Adipocyte (in vitro differentiated cells): ENCODE measurements at places on chromosomes 1 and 21.

- peak; percentile 56 for DNase-seq
Measured at GRCh38 chr1:157691285-157691920, 9.2 kb downstream of the FCRL3 start.

GRCh38 chr1:9823693-9823942 is 147 bp downstream of the CLSTN1 start:
- DNase-seq: no peak

DNA sequence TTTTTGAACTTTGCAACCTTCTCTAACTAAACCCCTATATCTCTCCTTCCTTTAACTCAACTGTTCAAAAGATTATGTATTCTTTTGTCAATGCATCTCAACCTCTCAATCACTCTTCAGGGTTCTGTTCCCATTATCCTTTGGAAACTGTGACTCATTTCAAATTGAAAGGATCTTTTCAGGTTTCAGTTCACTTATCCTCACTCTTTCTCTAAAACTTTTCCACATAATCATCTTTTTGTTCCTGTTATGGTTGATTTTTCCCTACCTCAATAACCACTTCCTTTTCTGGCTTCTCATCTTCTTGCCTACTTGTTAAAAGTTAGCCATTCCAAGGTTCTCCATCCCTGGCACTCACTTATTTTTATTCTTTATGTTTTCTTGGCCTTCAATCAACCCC is 56.2 kb upstream of the NUF2 start:
- DNase-seq: no peak

- DNase-seq: no peak
Measured at GRCh38 chr21:32975811-32976431, 49.8 kb upstream of the OLIG2 start.

DNA sequence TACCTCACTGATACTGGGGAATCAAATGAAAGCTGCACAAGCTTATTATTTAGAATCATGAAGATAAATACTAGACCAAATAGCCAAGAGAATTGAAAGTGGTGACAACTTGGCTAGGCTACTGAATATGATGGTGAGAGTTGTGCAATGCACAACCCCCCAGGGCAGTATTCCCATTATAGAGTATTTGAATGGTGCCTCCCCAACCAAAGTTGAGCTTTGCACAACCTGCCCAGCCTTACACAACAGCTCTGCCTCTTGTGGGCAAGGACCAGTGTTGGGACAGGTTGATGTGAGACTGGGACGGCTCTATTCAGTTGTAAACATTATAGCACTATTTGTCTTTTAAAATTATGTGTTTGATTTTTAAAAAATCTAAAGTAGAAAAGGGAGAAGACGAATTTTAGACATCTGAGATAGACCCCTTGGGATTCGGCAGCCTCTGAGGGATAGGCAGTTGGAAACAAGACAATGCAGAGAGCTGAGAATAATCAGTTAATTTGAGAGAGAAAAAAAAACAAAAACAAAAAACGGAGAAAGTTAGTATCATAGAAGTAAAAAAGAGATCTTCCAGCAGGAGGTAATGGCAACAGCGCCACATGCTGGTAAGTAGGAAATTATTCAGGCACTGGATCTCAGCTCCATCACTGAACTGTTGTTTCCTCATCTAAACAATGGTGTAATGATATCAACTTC is 91.0 kb upstream of the KCNA3 start:
- DNase-seq: peak; percentile 72

DNA sequence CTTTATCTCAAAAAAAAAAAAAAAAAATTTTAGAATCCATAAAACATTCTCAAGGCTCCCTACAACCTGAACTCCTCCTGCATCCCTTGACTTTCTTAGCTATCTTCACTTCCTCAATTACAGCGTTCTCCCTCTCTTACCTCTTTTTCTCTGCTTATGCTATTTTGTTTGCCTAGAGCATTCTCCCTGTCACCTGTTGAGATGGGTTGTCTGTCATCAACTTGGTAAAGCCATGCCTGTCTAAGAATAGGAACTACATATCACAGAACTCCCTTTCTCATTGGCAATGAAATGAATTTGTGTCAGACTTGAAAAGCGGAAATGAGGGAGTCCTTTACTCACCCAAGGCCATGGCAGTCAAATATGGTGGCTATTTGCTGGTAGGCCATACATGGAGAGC is 129.6 kb upstream of the CACHD1 start:
- DNase-seq: no peak

- no peak for DNase-seq
Measured at GRCh38 chr21:36735724-36736320, 36.9 kb downstream of the SIM2 start.

GRCh38 chr1:200240656-200241055 is 169.2 kb downstream of the ZNF281 start:
- no peak for DNase-seq

DNA sequence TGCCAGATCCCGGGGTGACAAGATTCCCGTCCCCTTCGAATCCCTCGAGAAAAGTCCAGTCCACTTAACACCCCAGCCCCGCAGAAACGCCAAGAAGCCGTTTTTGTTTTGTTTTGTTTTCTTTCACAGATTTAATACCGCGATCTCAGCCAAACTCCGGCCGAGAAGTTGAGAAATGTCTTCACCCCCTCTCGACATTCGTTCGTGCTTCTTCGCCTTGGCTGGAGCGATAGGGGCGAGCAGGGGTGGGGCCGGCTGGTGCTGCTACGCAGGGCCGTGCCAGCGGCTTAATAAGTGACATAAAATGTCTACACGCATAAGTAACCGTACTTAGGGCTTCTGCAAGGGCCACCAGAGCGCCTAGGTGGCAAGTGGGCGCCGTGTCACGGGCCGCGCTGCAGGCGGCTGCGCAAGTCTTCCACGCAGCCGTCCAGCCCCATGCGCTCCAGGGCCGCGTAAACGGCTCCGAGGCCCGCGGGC is 4.9 kb downstream of the TNFRSF25 start:
- DNase-seq: no peak

- DNase-seq: no peak
Measured at GRCh38 chr21:32645261-32646182, 33.3 kb upstream of the CFAP298 start.

GRCh38 chr1:159211331-159212136 is 6.9 kb downstream of the ACKR1 start:
- peak; percentile 49 for DNase-seq

DNA sequence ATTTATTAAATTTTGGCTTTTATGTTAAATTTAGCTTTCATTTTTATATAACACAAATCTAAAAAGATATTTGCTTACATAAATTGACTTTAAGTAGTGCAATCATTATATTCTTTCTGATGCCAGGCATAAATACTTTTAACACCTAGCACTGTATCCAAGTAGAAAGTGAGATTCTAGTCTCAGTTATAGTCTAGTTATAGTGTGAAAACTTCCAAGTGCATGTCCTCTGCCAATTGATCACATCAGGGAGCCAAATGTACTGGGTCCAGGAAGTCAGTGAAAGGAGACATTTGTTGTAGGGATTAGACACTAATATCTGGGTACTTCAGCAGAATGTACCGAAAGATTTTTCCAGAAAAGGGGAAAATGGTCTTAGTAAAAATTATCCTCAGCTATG is 290.7 kb upstream of the ZRANB2 start:
- no peak for DNase-seq

- no peak for DNase-seq
Measured at GRCh38 chr1:165629151-165629550, 1.9 kb upstream of the MGST3 start.

DNA sequence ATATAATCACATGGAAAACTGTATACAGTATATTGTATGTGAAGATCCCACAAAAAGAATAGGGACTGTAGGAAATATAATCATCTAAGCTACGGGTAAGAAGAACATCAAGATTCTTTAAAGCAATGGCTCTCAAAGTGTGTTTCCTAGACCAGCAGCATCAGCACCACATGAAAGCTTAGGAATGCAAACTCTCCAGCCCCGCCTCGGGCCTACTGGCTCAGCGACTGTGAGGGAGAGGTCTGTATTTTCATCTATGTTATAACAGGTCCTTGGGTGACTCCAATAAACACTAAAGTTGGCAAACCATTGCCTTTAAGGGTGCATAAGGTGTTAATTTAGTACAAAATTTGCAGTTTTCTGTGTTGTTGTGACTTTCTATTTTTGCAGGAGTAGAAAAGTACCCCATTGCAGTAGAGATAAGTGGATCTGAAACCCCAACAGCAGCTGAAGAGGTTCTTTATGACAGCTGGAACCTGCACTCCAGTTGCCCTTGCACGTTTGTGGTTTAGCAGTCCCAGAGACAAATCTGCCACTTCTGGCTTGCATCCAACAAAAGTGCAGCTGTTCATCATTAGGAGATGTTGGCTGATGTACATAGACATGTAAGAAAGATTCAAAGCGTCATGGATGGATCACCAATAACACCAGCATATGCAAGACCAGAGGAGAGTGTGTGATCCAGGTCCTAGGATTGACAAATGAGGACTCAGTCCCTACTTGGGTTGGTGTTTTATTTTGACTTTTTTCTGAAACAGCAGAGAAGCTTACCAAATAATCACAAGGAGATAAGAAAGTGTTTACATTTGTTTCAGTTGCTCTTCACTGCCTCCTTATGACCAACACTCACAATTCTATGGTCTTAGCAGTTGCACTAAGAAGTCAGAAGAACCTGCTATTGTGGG is 15.9 kb upstream of the IFNAR1 start:
- DNase-seq: peak; percentile 24

GRCh38 chr1:18641005-18641941 is 10.6 kb downstream of the PAX7 start:
- no peak for DNase-seq

- peak; percentile 86 for DNase-seq
Measured at GRCh38 chr1:151611288-151611790, 511 bp upstream of the SNX27 start.

- peak; percentile 31 for DNase-seq
Measured at GRCh38 chr21:42513985-42514882, 582 bp downstream of the SLC37A1 start.
